ENCODE measurements at places on chromosomes 6 and 20.
A peak's percentile ranks its signal among the peaks of the same experiment; 100 is the strongest.

DNA sequence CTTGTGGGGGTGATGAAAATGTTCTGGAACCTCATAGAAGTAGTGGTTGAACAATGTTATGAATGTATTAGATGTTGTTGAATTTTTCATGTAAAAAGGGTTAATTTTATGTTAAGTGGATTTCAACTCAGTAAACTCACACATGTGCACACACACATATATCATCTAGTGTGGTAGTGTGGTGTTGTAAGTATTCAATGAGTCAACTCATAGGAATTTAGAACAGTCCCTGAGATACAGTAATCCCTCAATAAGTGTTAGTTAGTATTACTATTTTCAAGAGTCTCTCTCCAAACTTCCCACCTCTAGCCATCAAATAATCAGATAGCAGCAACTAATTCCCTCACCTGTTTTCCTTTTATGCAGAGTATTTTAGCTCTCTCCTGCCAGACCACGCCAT lies 563.1 kb upstream of the JARID2 start:
- DNase-seq: no peak

DNA sequence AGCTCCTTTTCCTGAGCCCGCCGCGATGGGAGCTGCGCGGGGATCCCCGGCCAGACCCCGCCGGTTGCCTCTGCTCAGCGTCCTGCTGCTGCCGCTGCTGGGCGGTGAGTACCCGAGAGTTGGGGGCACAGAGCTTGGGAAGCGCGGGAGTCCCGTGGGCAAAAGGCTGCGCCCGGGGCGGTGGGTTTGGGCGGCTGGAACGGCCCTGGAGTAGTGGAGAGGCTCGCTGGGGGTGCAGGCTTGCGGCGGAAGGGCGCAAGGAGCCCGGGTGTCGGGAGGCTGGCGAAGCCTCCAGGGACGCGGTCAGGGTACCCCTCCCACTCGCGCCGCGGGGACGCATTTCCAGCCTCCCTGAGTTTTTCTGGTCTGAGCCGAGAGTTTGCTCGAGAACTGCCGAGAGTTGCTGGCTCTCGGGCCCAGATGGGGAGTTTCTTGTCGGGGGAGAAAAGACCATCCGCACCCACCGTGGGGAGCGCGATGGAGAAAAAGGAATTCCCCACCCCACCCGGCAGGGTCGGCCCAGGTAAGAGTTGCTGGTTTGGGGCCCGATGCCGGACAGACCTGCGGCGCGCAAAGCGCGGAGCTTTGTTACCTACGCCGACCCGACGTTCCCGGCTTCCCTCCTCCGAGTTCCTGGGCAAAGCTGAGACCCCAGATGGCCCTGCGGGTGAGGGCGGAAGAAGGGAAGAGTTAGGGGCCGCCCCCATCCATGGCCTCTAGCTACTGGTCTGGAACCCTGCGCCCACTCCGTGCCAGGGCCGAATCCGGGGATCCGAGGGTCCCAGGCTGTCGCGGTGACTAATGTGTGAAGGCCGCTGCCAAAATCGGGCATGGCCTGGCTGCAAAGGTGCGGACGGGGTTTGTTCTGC lies 584 bp downstream of the PTK7 start:
- no peak for DNase-seq

DNA sequence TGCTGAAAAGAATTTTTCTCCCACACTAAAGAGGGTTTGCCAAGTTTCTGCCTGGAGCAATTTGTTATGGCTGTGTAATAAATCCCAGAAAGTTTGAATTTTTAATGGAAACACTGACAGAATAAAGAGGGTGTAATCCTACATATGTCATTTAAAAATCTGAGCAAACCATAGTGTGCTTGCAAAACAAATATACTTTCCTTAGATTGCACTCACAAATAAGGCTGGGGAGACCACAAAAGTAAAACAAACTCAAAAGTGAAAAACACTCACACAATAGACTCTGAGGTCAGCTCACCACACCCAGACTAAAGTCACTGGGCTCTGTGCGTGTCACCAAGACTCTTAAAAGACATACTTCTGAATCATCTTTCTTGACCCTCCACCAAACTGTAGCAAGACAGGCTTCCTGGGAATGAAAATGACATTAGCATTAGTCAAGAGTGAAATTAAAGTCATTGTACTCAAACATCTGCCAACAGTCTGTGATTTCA lies 4.8 kb upstream of the ATXN1 start:
- no peak for DNase-seq

DNA sequence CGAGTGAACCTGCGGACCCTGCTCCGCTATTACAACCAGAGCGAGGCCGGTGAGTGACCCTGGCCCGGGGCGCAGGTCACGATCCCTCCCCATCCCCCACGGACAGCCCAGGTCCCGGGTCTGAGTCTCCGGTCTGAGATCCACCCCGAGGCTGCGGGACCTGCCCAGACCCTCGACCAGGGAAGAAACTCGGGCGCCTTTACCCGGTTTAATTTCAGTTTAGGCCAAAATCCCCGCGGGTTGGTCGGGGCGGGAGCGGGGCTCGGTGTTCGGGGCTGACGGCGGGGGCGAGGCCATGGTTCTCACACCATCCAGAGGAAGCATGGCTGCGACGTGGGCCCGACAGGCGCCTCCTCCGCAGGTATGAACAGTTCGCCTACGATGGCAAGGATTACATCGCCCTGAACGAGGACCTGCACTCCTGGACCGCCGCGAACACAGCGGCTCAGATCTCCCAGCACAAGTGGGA lies 46.9 kb upstream of the TRIM26 start:
- DNase-seq: peak; percentile 10

- no peak for DNase-seq
These were observed 92.7 kb upstream of the SIRPA start for GRCh38 chr20:1802385-1803060.

DNA sequence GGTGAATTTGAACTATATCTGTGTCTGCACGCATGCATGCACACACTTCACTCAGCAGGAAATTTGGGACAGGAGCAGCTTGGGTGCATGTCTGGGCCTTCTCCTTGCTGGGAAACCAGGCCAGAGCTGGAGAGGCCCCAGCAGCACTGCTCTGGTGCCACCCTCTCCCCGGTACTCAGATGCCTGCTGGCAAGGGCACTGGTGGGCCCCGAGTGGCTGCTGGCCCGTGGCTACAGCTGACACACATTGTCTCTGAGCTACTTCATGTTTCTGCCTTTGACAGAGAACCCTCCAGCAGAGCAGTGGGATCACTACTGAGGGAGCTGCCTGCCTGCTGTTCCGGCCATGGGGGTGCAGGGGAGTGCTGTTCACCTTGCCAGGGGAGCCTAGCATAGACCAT lies 37.5 kb downstream of the DLGAP4 start:
- DNase-seq: no peak

DNA sequence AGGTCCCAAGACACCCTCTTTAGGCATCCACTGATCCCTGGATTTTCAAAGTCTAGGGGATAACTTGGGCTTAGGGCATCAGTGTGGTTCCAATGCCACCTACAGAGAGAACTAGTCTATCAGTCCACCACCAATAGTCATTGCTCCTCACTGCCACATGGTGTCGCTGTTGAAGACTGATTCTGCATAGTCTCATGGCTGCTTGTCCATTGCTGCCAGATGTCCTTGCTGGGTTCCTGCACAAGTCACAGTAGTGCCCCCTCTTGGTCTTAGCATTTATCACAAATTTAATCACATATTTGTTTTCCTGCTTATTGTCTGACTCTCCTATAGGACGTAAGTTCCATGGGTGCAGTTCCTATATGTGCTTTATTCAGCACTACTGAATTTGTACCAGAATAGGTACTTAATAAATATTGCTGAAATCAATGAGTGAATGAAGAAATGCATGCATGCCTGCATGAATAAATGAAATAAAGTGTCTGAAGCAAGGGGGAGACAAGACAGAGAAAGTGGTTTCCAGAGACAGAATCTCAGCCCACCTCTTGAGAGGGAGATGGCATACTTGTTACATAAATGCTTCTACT lies 45.9 kb upstream of the RALY start:
- peak; percentile 21 for DNase-seq
